ENCODE measurements at places on chromosomes 2 and 18.
A peak's percentile ranks its signal among the peaks of the same experiment; 100 is the strongest.

- DNase-seq, result no peak
Observed at GRCh38 chr18:71832946-71833617, 711.1 kb downstream of the CBLN2 start.

GRCh38 chr2:229206548-229206947 is 64.5 kb downstream of the PID1 start:
- DNase-seq, result no peak

DNA sequence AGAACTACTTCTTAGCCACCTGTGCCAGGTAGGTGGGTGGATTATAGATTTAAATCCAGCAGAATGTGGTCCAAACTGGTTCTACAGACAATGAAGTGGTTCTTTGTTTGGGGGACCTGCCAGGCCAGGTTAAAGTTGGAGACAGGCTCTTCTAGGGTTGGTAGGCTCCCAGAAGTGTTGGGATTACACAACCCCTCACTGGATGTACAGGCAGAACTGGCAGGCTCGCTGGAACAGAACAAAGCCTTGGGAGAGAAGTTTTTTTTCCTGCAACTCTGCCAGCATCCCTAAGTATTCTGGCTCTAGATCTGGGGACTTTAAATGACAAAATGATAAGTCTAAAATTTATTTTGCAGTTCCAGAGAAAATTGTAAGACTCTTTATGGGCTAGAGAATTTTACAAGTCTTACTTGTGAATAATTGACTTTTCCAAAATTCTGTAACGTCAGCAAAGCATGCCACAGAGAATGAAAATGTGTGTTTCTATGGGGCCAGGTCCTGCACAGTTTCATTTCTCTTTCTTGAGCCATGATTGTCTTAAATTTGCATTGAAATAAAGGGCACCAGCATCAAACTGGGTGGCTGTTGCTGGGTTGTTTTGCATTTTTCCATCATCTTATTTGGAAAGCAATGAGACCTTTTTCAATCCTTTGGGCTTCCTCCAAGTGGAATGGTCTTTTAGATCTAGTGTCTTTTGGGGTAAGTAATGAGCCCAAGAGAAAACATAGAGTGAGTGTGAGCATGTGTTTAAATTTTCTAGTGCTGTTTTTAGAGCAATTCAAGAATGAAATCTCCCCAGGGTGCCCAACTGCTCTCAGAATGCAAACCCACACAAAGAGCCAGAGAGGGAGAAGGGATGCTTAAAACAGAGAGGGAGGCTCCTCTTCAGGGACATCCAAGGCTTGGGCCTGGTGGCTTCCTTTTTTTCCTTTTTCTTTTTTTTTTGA is 32.4 kb upstream of the ATL2 start:
- peak; percentile 84 for DNase-seq

DNA sequence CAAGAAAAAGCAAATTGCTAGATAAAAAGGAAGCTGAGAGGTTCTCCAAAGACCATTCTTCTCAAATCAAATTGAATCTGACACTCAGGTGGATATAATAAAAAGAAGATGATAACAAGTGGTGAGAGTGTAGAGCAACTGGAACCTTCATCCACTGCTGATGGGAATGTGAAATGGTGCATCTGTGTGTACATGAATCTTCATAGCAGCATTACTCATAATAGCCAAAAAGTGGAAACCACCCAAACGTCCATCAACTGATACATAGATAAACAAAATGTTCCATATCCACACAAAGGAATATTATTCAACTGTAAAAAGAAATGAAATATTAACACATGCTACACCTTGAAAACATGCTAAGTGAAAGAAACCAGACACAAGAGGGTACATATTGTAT is 357.2 kb upstream of the EPHA4 start:
- no peak for DNase-seq

DNA sequence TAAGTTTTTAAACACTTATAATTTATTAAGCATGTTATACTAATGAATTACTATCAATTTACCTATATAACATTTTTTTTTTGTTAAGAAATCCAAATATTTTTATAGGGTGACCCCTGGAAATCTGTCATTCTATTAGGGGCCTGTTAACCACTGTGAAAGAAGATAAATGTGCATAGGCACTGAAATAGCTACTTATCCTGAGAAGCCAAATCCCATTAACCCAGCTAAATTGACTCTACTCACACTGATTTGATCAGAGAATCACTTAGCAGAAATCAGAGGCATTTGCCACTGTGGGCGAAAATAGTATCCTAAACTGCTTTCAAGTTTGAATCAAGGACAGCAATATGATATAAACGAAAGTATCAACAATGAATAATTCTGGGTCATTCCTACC is 90.0 kb upstream of the GULP1 start:
- DNase-seq, result no peak

DNA sequence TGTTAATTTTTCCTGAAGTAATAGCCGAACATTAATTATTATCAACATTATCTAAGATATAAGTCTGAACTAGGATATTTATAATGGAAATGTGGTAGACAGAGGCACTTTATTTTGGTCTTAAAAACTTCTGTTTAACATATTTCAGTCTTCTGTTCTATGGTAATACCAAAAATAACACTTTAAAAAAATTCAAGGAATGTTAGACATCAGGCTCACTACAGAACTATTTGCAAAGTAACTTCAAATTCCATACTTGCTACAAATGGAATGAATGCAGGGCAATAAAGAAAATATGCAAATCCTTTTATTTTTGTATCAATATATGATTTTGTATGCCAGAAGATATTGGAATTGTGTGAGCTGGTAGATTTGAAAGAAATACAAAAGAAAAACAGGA is 345.5 kb upstream of the DSEL start:
- no peak for DNase-seq

- no peak for DNase-seq
Observed at GRCh38 chr18:45359275-45360009, 255.8 kb upstream of the SLC14A2 start.

GRCh38 chr18:23059541-23060465 is 75.5 kb upstream of the CABLES1 start:
- no peak for DNase-seq

- DNase-seq, result no peak
Observed at GRCh38 chr2:47721296-47721695, 61.6 kb upstream of the MSH6 start.

- DNase-seq, result peak; percentile 63
Observed at GRCh38 chr18:26549263-26550094, 1.1 kb upstream of the KCTD1 start.

- no peak for DNase-seq
Observed at GRCh38 chr2:182043861-182044260, 58.2 kb downstream of the PPP1R1C start.

GRCh38 chr18:38310936-38311335 is 745.3 kb upstream of the CELF4 start:
- no peak for DNase-seq

- DNase-seq, result no peak
Observed at GRCh38 chr2:1915746-1916145, 171.4 kb upstream of the PXDN start.

- DNase-seq, result no peak
Observed at GRCh38 chr2:226756131-226756530, 43.5 kb downstream of the IRS1 start.

DNA sequence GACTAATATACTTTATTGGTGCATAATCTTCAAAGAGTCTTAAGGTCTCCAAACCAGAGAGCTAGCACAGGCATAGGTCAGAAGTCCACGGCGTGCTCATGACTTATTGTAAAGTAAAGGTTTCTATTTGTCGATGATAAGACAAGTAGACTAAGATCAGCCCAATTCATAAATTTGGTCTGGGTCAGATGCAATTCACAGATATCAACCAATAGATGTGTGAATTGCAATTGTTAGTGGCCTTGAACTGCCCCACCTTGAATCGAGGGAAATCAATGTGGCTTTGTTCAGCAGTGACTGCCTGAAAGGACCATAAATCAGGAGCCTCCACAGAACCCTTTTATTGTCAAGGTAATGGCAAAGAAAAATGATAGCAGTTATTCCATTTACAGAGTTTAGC is 39.1 kb upstream of the CPS1 start:
- no peak for DNase-seq

GRCh38 chr2:120312860-120313694 is 32.9 kb upstream of the INHBB start:
- peak; percentile 91 for DNase-seq

DNA sequence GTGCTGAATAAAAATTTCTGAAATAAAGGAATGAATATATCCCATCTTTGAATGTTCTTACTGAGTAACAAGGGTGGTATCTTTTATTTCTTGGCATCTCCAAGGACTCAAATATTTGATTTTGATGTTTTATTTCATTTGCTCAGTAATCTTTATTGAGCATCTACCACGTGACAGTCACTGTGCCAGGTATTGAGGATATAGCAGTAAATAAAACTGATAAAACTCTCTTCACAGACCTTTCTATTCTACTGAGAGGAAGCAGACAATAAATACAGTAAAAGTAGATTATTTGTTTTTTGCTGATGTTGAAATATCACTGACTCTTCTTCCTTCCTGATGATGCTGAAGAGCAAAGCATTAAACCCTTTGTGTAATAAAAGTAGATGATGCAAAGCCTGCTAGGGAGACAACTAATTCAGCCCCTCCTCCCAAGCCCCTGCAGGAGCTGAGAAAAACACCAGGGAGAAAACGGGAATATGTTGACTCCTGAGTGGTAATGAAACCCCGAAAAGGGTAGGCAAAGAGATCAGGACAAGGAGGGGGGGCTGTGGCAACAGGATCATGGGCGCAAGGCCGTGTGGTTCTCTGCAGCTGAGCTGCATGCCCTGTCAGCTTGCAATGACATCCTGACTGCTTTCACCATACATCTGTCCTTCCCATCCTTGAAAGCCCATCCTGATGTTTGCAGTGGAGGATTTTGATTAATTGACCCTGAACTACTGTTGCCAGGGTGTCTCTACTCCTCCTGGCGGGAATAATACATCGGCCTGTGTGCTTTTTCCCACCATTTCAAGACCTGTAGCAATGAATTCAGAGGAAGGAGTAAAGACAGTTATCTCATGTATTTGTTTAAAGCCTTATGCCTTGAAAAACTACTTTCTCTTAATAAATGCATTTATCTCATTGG is 117.4 kb downstream of the EML6 start:
- DNase-seq, result no peak

DNA sequence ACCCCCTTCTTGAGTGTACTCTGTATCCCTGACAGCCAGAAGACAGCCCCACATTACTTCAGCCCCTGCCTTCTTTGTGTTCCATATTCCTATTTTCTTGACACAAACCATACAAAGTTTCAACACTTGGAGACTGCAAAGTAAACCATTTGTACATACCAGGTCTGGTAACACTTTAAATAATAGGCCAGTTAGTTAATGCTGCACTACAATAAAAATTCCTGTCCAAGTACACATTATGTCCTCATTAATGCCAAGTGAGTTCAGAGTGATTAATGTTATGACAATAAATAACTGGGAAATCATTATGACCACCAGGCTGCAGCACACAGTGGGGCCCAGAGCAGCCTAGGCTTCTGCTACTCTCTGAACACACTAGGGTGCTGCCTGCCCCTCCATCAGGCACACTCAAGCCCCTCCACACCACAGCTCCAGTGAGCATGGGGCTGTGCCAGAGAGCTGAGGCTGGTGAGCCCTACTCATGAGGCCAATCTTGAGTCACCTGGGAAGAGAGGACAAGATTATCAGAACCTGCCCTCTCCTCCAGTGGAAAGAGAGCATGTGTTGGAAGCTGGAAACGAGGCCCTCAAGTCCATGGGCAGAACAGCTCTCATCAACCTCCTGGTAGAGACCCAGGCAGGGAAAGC is 138.7 kb downstream of the TTC32 start:
- DNase-seq, result no peak

- DNase-seq, result peak; percentile 67
Observed at GRCh38 chr2:138779781-138780445, at the start of gene NXPH2. Gene NXPH2 (minus strand): TSS chr2:138780390. CDS start chr2:138780241, 149 bp downstream.

DNA sequence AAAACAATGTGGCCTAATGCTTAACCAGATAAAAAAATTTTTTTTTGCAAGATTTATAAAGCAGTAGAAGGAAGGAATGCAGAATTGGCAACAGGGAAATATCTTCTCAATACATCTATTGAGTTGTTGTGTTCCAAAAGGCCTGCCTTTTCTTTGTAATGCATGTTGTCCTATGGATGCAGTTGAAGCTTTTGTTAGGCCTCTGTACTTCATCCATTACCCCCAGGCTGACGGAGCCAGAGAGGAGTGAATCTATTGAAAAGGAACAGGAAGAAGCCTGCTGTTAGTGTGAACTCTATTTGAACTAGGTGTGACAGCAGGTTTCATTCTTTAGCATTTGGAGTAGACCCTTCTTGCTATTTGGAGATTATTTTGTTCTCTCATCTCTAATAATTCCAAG is 56.5 kb downstream of the MTX2 start:
- DNase-seq, result no peak

DNA sequence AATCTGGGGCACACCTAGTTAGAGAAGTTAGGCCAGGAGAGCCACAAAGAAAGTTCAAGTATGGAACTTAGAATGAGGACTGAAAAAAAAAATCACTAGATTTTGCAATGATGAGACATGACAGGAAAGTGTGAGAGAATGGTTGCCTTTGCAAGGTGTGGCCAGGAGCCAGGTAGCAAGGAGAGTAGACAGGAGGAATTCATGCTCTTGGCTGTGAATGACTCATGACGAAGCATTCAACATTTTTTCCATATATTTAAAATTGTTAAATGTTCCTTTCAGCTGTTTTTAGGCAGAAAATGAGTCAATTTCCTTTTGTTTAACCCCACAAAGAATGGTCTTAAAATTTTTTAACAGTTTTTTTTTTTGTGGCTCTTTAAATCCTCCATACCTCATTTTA is 636.9 kb downstream of the PLCL1 start:
- no peak for DNase-seq

GRCh38 chr2:10369269-10370255 is 66.9 kb downstream of the HPCAL1 start:
- peak; percentile 84 for DNase-seq

- peak; percentile 68 for DNase-seq
Observed at GRCh38 chr2:75608684-75609333, 37.8 kb upstream of the MRPL19 start.

DNA sequence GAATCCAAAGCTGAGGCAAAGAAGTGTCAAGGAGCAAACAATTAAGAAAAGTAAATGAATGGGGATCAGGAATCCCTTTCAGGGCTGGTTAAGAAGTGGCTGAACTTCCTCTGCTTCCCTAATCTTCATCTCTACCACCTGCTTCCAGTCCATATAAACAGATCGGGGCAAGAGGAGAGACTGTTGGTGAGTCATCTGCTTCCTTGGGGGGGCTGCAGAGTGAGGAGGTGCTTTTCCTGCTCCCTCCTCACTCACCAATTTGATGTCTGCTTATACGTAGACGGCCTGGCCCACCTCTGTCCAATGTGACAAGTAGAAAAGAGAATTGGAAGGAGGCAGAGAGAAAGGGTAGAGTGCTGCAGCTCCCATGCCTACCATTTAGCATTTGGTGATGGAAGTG is 68.4 kb downstream of the NAB1 start:
- no peak for DNase-seq

All from lung (tissue), 17 donors.